ENCODE measurements at places on chromosomes 2 and 18.

DNA sequence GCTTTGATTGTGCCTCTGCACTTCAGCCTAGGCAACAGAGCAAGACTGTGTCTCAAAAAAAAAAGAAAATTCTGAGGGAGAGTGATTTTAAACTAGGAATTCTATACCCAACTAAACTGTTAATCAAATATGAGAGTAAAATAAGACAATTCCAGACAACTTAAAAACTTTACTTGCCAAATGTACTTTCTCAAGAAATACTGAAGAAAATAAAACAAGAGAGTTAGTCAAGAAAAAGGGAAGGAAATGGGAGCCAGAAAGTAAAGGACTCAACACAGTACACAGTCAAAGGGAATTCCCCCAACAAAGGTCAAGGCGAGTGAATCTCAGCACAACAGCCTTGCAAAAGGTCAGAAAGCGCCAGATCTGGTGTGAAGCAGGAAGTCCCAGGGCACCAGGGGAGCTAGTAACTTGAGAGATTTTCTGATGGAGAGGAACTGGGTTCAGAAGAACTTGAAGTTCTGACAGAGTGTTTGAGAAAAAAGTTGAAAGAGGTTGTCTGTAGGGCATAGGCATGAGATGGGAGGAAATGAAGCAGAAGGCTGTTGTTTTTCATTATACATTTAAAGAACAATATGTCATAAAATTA lies 22.6 kb upstream of the TBC1D8 start:
- ATAC-seq = peak; percentile 100

DNA sequence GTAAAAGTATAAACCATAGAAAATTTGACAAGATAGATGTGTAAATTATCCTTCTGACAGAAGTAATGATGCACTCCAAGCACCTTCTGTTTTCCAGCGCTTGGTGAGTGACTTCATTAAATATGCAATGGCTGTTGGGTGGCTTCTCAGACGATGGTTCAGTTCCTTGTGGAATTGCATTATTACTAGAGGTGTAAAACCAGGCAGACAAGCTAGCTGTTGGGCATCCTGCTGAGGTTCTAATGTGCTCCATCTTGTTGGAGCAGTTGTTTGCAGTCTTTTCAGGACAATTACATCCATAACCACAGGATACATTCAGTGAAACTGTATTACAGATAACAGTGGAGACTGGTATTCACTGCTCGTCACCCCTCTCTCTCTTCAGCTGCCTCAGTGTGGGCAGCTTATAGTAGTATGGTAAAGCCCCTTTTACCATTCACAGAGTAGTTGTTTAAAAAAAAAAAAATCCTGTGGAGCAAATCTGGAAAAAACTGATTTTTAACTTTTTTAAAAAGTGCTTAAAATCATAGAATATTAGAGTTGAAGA lies 143.5 kb downstream of the AGPS start:
- no peak for ATAC-seq

DNA sequence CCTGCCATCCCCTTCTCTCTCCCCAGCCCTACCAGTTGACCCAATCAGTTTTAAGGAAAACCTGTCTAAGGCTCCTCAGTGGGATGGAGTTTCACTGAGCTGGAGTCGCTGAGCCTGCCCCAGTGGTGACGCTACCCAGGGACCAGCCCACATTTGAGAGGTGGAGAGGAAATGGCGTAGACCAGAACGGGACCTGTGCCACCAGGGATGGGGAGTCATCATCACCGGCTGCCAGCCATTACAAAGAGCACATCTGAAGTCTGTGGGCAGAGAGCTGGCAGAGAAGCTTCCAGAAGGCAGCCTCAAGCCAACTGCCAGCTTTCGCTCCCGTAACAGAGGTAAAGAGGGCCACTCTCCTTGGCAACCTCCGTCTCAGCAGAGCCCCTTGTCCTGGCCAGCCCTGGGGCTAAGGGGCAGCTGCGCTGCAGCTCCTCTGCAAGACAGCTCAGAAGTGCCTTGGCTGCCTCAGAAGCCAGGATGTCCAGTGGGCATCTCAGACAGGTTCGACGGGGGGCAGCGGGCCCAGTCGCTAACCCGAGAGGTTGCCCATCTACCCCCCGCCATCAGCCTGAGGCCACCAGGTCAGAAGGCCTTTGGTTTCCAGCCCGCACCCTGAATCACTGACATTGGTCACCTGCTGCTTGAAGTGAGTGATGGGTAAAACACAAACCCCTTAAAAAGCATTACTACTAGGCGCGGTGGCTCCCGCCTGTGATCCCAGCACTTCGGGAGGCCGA lies 15.4 kb downstream of the SDC1 start:
- no peak for ATAC-seq

- no peak for ATAC-seq
Observed at GRCh38 chr2:216410550-216410949, 1.7 kb upstream of the SMARCAL1 start.

- no peak for ATAC-seq
Observed at GRCh38 chr2:217418090-217418489, 558.2 kb upstream of the TNP1 start.

GRCh38 chr2:11286749-11287148 lies 57.7 kb downstream of the ROCK2 start:
- peak; percentile 32 for ATAC-seq

GRCh38 chr2:224904381-224904780 lies 137.9 kb downstream of the DOCK10 start:
- peak; percentile 69 for ATAC-seq

- no peak for ATAC-seq
Observed at GRCh38 chr18:41391616-41392595, 563.1 kb upstream of the PIK3C3 start.

DNA sequence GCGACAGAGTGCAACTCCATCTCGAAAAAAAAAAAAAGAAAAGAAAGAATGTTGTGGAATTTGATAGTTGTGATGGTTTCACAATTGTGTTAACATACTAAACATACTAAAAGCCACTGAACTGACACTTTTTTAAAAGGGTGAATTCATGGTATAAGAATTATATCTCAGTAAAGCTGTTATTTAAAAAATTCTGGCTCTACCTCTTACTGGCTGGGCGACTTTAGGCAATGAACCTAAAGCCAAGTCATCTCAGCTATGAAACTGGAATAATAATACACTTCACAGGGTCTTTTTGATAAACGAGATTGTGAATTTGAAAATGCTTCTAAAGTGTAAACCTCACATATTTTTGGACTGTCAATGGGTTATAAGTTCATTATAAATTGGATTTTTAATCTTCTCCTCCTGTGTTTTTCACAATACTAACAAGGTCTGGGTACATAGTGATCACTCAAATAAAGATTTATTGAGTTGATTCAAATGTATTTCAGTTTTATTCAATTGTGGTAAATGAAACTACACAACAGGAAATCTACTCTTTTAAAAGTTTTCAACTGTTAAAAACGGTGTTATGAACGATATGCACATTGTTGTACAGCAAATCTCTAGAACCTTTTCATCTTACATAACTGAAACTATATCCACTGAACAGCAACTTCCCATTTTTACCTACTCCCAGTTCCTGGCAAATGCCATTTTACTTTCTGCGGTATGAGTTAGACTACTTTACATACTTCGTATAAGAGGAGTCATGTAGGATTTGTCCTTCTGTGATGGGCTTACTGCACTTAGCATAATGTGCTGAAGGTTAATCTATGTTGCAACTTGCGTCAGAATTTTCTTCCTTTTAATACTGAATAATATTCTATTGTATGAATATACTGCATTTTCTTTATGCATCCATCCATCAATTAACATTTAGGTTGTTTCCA lies 43.0 kb upstream of the GTF2A1L start:
- peak; percentile 68 for ATAC-seq

GRCh38 chr2:50556934-50557575 lies 474.9 kb downstream of the NRXN1 start:
- ATAC-seq = no peak

GRCh38 chr18:612156-612555 lies 15.4 kb downstream of the CLUL1 start:
- no peak for ATAC-seq

GRCh38 chr2:61405813-61406212 lies 65.1 kb downstream of the USP34 start:
- no peak for ATAC-seq

GRCh38 chr2:65549257-65549627 lies 116.8 kb upstream of the SPRED2 start:
- peak; percentile 73 for ATAC-seq

DNA sequence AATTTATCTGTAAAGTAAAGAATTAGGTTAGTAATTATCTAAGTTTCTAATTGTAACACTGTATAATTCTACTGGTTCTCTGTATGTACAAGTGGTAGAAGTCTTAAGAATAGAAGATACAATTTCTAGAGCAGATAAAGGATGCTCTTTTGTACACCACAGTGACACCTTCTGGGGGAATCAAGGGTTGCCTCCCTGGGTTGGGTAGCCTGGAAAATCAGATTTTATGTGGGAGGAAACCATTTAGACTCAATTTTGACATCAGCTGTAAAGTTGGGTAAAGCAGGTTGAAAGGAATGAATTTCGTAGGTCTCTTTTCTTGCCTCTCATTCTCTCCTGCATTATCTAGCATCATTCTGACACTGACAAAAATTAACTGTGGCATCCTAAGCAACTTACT lies 354.8 kb downstream of the DCC start:
- ATAC-seq = no peak

DNA sequence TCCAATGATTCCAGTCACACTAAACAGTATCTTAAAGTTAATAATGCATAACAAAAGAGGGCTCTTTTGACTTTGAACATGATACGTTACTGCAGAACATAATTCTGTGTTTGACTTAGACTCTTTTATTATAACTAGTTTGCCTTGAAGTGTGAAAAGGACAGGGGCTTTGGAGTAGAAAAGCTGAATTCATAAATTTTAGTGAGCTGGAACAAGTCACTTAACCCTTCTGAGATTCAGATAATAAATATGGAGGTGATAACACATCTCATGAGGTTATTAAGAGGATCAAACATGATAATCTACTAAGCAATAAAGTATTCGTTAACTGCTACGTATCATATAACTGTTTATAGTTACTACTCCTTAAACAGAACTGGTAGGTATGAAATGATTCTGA lies 44.7 kb upstream of the FLACC1 start:
- ATAC-seq = no peak

DNA sequence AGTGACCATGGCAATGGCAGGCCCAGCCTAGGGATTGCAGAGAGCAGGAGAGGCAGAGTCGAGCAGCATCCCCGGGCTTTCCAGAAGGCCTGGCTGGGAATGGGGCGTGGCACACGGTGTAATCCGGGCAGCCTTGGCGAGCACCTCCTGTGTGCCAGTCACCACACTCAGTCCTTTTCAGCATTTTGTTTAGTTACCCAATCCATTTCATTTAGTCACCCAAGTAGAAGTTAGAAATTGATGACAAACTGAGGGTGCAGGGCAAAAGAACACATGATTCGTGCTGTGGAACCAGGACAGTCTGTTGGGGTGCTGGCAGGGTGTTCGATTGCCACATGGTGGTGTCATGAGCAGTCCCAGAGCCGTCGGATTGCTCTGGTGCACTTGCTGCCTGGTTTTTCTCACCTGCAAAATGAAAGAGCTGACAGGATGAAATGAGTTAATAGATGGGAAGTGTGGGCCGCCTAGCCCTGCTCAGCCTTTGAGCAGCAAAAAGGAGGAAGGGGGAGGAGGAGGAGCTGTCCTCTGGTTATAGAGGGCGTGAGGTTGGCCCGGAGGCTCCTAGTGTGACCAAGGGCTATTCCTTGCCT lies 299.4 kb downstream of the AGAP1 start:
- ATAC-seq = no peak

GRCh38 chr2:23645230-23645808 lies 260.3 kb downstream of the KLHL29 start:
- no peak for ATAC-seq

DNA sequence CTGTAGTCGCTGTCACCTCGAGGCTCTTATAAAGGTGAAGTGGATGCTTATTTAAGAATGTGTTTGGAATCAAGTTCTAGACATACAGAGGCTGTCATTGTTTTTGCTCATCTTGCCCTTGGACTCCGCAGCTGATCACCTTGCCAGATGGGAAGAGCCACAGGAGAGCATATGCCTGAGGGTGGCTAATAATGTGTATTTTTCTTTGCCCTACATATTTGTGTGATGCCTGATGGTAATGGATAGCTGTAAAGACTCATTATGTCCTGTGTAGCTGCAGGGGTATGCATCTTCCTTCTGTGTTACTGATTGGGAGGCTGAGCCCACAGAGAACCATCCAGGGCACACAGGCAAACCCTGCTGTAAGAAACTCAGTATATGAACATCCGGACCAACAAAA lies 61.7 kb downstream of the PRKCE start:
- ATAC-seq = no peak

GRCh38 chr2:177772529-177772928 lies 300.0 kb downstream of the PDE11A start:
- ATAC-seq = no peak

DNA sequence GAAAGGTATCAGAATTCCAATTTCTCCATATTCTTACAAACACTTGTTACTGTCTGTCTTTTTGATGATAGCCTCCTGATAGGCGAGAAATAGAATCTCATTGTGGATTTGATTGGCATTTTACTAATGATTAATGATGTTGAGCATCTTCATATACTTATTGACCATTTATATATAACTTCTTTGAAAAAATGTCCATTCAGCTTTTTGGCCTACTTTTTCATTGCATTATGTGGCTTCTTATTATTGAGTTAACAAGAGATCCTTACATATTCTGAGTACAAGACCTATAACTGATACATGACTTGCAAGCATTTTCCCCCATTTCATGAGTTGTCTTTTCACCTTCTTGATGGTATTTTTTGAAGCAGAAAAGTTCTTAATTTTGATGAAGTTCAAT lies 54.6 kb downstream of the QPCT start:
- ATAC-seq = no peak

DNA sequence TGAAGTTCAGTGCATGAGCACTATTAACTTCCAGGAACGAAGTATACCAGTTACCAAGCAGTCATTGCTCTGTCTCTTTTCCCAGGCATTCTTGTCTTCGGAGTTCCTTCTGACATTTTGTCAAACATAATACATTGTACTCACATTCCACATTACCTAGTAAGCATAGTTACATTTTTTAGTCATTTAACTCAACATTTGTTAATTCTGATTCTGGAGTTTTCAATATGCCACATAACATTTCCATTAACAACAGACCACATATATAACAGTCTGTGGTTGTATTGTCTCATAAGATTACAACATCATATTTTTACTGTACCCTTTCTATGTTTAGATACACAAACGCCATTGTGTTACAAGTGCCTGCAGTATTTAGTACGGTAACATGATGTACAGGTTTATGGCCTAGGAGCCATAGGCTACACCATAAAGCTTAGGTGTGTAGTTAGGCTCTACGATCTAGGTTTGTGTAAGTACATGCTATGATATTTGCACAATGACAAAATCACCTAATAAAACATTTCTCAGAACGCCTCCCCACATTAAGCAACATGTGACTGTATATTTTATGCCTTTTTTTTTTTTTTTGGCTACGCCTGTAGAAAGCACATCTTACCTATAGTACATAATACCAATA lies 187.1 kb downstream of the DYM start:
- ATAC-seq = no peak

DNA sequence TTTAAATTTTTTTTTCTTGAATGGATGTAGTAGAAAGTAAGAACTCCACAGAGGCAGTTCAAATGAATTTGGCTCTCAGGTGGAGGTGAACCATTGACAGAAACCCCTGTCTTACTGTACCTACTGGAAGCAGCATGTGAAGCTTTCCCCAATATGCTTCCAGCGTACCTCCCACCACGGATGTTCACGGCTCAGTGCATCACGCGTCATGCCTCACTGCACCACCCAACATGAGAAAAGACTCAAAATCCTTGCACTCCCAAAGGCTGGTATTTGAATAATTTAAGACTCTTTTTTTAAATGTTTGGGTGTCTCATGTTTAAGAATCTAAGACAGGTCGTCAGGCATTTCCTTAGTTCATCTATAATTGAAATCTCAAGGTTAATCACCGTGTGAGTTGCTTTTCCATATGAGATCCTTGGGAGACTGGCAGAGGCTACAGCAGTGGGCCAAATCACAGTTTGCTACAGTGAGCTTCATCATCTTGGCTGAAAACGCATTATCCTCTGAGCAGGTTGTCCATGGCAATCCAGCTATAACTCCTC lies 846.4 kb downstream of the DCDC2C start:
- ATAC-seq = no peak

All from activated T-helper 17 cell treated with anti-CD3 and anti-CD28 coated beads, Interleukin-2, amount 50 U/mL, for 72 hours (primary cell).